NCI-H446 (cell line): ENCODE measurements at places on chromosomes 6 and 20.

DNA sequence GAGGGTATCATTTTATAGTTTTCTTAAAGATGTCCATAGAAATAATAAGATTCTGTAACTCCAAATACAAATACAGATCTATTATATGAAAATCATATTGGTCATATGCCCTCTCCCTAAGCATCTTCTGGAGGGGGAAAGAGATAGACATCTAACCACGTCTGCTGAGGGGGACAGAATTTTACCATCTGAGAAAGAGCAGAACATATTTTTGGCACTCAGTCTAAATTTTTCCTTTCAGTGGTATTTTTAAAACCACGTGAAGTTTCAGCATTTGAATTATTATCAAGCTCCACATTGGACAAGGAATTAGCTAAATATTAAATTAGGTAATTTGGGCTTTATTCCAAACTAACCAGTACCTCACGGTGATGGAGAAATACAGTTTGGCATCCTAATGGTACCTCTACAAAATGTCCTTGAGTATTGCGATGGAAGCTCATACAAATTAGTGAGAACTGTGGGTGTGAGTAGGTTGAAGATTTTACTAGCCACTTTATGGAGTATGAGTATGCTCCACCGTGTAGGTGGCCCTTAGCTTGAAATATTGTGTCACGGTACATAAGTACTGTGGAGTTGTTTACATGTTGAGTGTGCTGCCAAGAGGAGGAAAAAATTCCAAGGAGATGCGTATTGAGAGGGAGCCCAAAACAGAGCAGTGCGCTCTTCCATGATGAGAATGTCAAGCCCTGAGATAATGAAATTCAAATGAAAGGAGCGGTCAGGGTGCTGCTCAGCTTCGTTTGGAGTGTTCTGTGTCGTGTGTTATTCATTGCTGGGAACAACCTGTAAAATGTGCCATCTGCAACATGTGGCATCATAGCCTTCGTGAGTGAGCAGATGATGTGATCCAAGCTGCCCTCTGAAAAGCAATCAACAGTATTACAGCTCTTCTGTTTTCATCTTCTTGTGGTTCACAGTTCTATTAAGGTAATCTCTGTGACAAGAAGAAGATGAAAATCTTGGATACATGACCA lies 48.4 kb upstream of the PHACTR2 start:
- no peak for DNase-seq

DNA sequence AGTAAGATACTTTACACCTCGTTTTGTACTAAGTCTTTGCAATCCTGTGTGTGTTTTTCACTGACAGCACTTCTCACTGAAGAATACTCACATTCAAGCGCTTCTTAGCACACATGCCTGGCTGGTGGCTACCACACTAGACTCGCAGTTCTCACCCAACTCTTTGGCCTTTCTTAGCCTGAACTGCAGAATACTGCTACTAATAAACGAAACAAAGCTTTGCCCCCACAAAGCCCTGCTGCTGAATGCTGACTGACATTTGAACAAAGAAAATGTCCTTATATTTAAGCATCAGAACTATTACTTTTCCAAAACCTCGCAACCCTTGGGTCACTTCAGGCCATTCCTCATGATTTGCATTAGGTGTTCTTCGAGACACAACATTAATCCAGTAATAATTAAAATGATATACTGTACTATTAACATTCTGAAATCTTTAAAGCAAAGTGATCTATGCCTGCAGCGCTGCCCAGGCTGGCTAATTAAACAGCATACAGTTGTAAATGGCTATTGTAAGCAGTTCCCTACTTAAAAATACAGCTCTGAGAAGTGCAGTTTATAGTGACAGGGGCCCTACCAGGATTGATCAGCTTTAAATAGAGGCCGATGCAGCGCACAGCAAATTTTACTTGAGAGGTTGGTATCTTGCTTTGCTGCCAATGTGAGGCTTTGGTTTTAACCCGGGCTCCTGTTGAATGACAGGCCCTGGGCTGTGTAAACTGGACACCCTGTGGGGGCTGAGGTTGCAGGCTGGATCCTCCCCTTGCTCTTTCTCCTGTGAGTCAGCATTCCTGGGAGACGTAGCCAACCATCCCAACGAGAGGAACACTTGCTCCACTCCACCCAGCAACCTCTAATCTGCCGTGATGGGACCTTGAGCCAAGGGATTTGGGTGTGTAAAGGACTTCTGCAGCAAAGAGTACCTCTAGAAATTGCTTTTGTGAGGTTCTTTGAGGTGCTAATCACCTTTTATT lies 899.0 kb downstream of the TFAP2A start:
- DNase-seq, result no peak

GRCh38 chr20:44646641-44647274 lies 4.7 kb downstream of the ADA start:
- DNase-seq, result no peak

- no peak for DNase-seq
Measured at GRCh38 chr6:34562861-34563512, 6.9 kb upstream of the SPDEF start.

DNA sequence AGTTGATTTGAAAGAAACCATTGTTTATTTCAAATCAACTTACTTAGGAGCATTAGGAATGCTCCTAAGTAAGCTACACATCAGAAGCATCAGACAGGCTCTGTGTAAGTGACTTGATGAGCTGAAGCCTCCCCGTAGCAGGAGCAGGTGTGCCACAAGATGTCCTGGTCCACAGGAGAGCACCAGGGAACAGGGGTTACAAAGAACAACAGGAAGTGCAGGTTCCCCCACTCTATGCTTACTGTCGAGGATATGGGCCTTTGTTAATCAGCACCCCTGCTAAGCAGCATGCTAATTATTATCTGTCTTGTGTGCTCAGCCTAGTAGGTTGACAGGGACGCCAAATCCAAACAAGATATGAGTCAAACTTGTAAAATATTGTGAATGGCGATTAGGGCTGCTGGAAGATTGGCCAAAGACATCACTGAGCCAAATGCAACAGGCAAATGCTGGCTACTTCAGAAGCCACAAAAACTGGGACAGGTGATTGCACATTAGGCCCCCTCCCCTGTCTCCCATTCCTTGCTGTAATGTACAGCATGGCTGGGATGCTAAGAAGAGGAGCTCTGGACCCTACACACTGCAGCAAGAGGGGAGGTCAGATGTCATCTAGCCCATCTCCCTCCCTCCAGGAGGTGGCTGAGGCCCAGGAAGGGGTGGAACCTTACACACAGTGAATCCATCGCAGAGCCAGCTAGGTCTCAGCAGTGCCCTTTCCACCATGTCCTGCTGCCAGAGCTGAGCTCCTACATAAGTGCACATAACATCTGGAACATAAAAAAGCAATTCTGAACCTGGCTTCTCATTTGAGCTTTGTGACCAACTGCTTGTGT lies 939 bp downstream of the TGM3 start:
- no peak for DNase-seq

GRCh38 chr20:36604952-36605398 lies 604 bp upstream of the RAB5IF start:
- DNase-seq, result no peak

DNA sequence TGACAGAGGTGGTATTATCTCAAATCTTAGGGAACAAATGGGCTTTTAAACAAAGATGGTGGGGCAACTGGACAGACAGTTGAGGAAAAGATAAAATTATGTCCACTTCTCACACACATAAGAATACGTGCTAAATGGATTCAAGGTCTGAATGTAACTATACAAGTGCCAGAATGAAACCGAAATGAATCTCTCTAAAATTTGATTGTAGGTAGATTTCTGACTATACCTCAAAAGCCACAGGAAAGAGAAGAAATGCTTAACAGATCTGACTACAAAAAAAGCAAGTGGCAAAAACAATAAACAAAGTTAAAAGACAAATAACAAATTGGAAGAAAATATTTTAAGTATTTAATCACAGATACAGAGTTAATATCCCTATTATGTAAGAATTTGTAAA lies 182.7 kb upstream of the OLIG3 start:
- DNase-seq, result no peak

DNA sequence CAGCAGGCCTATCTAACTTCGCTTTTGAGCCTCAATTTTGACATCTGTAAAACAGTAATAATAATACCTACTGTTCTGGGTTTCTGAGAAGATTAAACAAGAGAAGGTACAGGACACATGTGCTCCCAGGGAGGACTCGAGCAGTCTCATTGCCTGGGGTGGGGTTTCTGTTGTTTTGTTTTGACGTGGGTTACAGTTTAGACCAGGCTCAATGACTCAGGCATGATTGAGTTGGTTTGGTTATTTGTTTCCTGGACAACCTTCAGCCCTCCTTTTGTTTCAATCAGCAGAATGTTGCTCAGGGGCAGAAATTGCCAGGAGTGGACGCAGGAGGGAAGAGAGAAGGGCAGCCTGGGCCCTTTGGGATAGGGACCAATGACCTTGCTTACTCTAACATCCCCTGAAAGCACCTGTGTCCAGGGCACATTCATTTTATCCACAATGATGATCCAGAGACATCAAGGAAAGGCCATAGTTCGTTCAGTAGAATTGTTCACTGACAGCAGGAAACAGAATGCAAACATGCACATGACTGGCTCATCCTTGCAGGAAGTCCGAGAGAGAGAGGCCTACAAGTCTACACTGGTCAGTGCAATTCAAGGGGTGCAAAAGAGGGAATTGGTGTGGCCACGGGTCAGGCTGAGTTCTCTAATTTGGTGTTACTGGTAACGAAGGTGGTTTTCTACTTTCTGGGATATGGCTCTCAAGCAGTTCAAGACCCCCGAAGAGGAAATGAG lies 74.5 kb upstream of the MRPS10 start:
- no peak for DNase-seq

GRCh38 chr20:41110012-41110411 lies 27.3 kb upstream of the PLCG1 start:
- DNase-seq, result no peak

DNA sequence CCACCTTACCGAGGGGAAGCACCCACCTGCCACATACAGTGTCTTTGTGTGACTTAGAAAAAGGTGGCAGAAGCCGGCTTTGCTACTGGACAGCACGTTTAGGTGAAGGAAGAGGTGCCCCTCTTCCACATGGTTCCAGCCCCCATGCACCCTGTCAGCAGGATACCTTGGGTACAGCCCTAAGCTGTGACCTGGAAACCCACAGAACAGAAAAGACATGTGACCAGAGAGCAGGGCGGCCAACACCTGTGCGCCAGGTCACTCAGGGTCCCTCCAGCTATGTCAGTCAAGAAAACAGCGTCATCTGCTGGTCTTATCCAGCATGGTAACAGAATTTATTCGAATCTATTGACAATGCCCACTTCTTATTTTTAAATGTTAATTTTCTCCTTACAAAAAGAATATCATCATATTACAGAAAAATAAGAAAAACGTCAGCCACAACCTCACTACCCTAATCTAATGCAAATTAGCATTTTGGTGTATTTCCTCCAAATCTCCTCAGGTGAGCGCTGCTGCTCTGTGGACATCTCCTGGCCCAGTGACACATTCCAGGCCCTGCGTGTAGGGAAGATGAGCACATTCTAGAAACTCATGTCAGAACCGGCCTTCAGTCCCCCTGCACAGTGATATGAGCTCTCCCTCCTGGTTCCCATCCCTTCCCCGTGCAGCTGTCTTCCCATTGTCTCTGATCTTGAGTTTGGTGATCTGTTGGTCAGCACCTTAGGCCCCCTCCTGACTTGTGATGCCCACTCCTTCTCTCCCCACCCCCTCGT lies 37.2 kb downstream of the GTF2H5 start:
- DNase-seq, result no peak

GRCh38 chr20:24954151-24954550 lies 5.1 kb downstream of the CST7 start:
- DNase-seq, result no peak

- DNase-seq, result no peak
Measured at GRCh38 chr6:85390105-85390728, 59.7 kb upstream of the NT5E start.

GRCh38 chr6:7080311-7080710 lies 27.4 kb upstream of the RREB1 start:
- no peak for DNase-seq

DNA sequence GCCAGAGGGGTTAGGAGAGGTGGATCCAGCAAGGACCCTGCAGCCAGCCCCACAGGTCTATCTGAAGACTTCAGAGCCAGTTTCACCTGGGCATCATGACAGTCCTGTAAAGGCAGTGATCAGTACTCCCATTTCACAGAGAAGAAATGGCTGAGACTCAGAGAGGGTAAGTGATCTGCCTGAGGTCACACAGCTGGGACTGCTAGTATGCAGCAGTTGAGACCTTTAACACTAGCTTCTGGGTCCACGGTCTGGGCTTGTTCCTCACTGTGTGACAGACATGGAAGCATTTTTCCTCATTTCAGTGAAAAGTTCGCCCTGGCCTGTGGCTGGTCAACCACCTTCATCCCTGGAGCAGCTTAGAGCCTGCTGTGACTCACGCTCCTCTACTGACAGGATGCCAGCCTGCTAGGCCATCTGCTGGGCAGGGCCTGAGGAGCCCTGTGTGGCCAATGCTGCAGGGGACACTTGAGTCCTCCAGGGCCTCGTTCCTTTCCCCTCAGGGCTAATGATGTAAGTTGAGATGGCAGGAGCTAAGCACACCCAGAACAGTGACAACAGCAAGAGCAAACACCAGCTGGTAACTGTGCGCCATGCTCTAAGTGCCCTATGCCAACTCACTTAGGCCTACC lies 192.0 kb downstream of the LRFN2 start:
- no peak for DNase-seq

DNA sequence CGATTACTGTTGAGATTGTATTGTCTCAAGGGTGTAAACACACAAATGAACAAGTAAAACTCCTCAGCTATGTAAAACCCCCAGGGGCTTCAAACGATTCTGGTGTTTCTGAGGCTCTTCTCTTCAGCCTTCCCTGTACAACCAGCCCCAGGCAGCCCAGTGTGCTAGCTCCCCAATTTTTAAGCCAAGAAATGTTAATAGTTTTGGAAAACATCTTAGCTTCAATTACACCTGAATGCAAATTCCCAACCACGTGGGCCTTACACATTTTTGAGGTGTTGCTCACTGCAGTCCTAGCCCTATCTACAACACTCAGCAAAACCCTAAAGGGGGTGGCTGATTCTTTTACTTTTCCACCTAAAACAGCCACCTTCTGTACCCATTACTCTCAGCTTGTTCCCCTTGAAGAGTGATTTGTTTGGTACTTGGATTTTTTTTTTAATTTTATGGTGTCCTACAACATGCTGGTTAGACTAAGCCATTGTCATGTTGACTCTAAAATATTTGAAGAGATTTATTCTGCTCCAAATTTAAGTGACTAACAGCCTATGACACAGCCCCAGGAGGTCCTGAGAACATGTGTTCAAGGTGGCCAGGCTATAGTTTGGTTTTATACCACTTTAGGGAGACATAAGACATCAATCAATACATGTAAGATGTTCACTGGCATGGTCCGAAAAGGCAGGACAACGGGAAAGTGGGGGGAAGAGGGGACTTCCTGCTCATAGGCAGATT lies 48.7 kb downstream of the ADAT2 start:
- no peak for DNase-seq

- no peak for DNase-seq
Measured at GRCh38 chr6:118617417-118617816, 34.0 kb downstream of the CEP85L start.
